ENCODE measurements at places on chromosomes 1 and 21. TPM values are rescaled to one million over a fixed set of nuclear protein-coding genes. Genes with fewer than 3 reads are reported as not detected.
A peak's percentile ranks its signal among the peaks of the same experiment; 100 is the strongest.

DNA sequence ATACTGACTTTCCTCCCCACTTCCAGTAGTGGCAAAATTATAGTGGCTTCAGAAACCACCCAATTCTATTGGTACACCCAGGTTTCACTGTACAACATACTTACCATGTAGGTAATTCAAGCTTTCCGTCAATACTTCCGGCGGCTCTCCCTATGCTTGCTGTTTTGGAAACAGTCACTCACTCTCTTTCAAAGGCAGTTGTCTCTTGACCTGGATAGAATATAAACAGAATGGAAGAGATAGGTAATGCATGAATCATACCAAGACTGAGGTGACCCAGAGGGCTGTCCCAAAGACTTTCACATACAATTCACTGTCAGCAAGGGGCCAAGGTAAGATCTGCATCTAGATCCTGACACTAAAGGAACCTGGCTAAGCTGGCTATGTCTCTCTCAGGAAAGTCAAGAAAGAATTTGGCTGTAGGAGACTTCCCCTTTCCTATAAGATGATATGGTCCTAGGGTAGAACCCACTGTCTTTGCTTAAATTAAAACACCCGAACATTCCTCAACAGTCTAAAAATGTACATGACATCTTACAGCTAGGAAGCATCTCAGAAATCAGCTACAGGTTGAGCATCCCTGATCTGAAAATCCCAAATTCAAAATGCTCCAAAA, 59.6 kb downstream of the LUZP1 start:
- no peak for DNase-seq

DNA sequence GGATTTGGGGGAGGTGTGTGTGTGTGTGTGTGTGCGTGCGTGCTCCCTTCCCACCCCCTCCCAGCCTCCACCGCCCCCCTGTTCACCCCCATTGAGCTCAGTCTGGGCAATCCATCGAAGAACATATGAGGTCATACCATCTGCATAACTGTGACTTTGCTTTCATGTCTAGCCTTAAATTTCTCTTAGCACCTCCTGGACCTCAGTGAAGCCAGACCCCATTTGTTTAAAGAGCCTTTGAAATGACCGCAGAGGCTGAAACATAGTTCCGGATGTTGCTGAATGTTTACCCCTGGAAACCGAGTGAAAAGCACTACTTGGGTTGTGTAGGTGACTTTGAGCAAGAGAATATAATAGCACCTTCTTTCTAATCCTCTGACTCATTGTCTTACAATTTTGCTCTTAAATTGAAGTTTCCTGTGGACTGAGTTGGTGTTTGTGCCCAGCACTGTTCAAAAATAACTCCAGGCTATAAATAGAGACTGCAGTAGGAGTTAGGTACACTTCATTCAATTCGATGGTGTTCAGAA, 75.4 kb downstream of the UBE4B start:
- no peak for DNase-seq

DNA sequence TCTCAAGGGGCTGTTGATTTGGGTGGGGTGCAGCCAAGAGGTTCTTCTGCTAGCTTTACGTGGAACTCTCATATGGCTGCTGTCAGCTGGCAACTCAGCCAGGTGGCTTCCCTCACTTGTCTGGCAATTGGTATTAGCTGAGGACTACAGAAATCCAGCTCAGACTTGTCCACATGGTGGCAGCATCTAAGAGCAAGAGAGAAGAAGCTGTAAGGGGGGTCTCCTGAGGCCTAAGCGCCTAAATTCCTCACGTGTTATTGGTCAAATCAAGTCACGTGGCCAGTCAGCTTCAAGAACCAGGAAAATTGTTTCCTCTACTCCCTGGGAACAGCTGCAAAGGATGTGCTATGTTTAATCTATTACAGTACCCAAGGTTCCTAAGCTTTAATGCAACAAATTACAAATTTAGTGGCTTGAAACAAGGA, 4.2 kb upstream of the DYRK3 start:
- peak; percentile 66 for DNase-seq

GRCh38 chr1:48052923-48053291, 55.7 kb upstream of the TRABD2B start:
- DNase-seq, result no peak

GRCh38 chr1:224753491-224753890, 137.4 kb downstream of the CNIH3 start:
- DNase-seq, result no peak

GRCh38 chr1:212980123-212980785, 29.9 kb downstream of the VASH2 start:
- DNase-seq, result no peak

- no peak for DNase-seq
These were observed 438.2 kb downstream of the SMYD3 start for GRCh38 chr1:246068619-246069509.

- DNase-seq, result no peak
These were observed 36.6 kb upstream of the ECE1 start for GRCh38 chr1:21326861-21327344.

DNA sequence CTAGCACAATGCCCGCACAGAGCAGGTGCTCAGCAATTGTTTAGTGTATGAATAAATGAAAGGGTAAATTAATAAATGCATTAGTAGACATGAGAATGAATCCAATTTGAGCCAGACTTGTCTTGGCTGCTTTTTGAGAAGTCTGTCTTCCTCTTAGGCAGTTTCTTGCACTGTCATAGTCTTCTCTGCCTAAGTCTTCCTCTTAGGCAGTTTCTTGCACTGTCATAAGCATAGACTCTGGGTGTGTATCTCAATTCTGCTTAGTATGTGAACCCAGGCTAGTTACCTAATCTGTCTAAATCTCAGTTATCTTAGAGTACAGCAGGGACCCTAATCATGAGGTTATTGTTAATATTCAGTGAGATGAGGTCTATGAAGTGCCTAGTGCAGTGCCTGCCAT, 27.2 kb downstream of the NHLH2 start:
- DNase-seq, result no peak

- no peak for DNase-seq
These were observed 59.5 kb downstream of the MRPS6 start for GRCh38 chr21:34132926-34133325.

Gene FCMR
- 5.0 TPM for total RNA-seq
